ENCODE measurements at places on chromosomes 1 and 21.

- no peak for DNase-seq
These were observed 4.1 kb downstream of the C1orf21 start for GRCh38 chr1:184390889-184391288.

- no peak for DNase-seq
These were observed 70.6 kb downstream of the PTBP2 start for GRCh38 chr1:96792220-96792619.

- DNase-seq: no peak
These were observed 227.0 kb downstream of the PBX1 start for GRCh38 chr1:164785841-164786534.

DNA sequence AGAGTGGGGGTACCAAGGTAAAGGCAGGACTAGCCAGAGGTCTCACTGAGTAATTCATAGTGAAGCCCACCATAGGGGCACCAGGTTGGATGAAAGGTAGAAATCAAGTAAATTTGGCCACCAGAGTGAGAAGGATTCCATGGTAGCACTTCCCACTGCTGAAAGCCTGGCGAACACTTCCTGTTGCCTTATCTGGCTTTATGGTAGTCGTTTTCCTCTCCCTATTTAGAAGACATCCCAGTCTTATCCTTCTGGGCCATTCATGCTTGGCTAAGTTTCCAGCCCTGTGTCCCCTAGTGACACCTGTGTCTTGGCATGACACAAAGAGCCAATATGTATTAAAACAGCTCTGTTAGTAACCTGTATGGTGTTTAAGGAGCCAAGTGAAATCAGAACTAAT lies 74.3 kb upstream of the SIPA1L2 start:
- no peak for DNase-seq

GRCh38 chr21:37878946-37879660 lies 37.2 kb downstream of the KCNJ6 start:
- DNase-seq: peak; percentile 34

- DNase-seq: no peak
These were observed 14.0 kb downstream of the WNT3A start for GRCh38 chr1:228020686-228021354.

DNA sequence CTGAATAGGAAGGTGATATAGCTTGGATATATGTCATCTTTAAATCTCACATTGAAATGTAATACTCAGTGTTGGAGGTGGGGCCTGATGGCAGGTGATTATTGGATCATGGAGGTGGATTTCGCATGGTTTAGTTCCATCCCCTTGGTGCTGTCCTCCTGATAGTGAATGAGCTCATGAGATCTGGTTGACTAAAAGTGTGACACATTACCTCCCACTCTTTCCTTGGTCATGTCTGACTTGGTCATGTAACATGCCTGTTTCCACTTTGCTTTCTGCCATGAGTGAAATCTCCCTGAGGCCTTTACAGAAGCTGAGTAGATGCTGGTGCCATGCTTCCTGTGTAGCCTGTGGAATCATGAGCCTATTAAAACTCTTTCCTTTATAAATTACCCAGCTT lies 664.5 kb upstream of the NR5A2 start:
- DNase-seq: no peak

DNA sequence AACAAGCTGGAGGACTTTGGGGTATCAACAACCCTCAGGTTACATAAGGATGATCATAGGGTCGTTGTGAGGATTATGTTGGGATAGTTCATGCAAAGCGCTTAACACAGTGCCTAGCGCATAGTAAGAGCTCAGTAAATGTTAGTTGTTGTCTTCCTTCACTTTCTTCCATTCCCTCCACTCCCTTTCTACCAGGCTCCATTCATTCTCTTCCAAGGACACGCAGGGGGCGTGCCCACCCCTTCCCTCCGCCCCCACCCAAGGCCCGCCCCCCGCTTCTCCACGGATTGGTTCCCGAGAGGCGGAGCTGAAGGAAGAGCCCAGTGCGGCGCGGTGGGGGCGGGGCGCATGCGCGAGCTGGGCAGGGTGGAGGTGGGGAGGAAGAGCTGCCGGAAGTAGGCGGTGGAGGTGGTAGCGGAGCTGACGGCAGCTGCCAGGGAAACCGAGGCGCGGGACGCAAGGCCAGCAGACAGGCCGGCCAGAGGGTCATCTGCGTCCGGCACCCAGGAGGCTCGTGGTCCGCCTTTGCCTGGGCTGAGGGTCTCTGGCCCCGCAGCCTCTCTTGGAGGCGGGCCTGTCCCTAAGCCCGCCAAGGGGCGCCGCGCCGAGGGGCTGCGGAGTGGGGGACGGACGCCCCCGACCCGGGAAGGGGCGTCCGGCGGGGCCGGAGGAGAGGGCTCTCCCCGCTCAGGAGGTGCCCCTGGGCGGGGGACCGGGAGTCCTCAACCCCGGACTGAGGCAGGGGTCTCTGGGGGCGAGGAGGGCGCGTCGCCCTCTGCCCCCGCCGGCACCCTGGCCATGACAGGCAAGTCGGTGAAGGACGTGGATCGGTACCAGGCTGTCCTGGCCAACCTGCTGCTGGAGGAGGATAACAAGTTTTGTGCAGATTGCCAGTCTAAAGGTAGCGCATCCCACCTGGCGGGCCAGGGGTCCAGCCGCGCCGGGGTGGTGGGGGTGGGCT lies at the start of gene SMAP2:
TSS of gene SMAP2 (plus strand) at position 405 of the 961 bp plus-strand sequence. CDS start at position 799, 394 bp downstream.
- peak; percentile 94 for DNase-seq

- DNase-seq: no peak
These were observed 13.2 kb upstream of the CSF1 start for GRCh38 chr1:109897259-109897955.

DNA sequence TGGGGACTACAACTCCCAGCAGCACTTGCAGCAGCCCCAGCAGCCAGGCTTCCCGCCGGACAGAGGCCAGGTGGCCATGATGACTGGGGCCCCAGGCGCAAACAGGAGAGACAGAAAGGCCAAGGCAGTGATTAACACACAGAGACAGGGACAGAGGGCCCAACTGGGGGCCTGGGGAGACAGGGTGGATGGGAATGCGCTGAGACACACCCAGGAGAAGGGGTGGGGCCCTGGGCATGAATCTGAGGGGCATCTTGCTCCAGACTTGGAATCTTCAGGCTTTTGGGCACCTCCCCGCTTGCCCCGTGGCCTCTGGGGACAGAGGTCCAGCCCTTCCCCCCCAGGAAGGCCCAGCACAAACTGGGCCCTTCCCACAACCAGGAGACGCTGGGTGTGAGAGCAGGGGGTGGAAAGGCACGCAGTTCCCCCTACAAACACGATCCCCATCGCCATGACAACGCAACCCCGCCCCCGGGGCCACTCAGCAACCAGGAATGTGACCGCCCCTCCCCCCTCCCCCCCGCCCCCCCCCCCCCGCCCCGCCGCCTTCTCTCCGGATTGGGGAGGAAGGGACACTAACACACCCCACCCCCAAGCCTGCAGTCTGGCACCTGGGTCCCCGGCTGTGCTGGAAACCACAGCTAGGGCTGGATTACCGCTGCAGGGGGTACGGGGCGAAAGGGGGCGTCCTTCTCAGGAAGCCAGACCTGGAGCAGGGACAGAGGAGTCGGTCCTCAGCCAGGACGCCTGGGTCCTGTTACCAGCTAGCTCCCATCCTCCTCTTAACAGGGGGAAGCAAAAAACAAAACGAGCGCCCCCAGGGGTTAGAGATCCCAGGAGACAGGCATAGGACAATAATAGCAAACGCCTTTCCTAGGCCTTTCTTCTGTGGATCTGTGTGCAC lies 4.5 kb downstream of the HDGF start:
- peak; percentile 67 for DNase-seq

- no peak for DNase-seq
These were observed 783.1 kb downstream of the MRPL39 start for GRCh38 chr21:24824209-24824608.

GRCh38 chr1:168964478-168964877 lies 142.0 kb upstream of the ATP1B1 start:
- no peak for DNase-seq

DNA sequence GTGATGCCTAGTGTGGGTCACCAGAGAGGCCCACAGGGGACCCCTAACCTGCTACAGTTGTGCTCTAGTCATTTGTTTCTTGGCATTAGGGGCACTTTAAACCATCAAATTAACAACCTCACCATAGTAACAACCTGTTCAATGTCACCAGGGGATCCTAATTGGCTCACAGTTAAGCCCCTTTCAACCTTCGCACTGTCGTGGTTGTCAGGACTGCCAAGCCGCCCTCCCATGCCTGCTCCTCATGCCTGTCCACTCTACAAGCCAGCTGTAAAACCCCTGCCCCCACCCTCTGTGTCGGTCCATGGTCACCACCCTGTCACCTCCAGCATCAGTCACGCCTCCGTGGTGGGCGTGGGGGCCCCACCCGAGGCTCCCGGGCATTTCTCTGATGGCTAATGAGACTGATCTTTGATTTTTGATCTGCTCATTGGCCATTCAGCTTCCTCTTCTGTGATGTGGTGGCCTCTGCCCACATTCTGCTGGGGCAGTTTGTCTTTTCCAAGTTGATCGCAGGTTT lies 96.6 kb downstream of the WDR4 start:
- no peak for DNase-seq

GRCh38 chr1:241622669-241623068 lies 17.5 kb downstream of the CHML start:
- no peak for DNase-seq

- peak; percentile 55 for DNase-seq
These were observed 137.4 kb upstream of the USP25 start for GRCh38 chr21:15592271-15592860.

DNA sequence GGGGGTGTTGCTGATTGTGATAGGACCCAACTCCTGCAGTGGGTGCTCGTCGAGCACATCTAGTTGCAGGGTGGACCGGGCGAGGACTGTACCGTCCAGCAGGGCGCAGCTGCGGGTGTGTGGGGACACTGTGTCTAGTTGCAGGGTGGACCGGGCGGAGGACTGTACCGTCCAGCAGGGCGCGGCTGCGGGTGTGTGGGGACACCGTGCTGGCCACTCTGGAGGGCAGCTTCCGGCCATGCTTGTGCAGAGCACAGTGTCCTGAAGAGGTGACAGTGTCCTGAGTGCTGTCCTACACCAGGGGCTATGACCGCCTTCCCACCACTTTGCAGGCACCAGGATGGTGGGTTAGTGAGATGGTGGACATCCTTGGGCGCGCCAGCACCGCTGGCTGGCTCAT lies 4.6 kb upstream of the TRPM2 start:
- DNase-seq: no peak

DNA sequence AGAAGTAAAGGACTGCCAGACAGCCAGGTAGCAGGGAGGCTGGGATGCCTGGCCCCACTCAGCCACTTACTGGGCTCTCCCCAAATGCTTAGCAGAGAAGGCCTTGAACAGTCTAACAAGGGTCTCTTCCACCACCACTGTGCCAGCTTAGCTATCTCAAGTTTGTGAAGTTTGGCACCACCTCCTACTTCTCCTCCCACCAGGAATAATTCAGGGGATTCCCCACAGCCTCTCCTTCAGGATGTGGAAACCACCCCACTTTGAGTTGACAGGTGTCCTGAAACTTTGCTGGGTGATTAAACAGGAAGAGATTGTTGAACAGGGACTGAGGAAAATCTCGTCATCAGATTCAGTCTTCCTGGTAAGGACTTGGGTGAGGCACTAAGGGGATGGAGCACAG lies 59.4 kb upstream of the ATP1B1 start:
- DNase-seq: no peak

GRCh38 chr1:73736125-73736524 lies 461.9 kb downstream of the LRRIQ3 start:
- no peak for DNase-seq

DNA sequence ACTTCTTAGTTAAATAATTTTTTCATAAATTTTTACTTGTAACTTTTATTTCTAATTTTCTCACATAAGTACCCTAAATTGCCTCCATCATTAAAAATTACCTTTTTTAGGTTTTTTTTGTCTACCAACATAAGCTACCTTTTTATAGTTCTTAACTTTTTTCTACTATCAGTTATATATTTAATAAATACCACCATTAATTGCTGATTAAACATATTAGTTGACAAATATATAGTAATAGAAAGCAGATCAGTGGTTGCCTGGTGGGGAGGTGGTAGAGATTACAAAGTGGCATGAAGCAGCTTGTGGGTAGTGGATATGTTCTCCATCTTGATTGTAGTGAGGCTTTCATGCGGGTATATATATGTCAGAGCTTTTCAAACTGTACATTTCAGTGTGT lies 6.1 kb upstream of the SH3BP5L start:
- no peak for DNase-seq

DNA sequence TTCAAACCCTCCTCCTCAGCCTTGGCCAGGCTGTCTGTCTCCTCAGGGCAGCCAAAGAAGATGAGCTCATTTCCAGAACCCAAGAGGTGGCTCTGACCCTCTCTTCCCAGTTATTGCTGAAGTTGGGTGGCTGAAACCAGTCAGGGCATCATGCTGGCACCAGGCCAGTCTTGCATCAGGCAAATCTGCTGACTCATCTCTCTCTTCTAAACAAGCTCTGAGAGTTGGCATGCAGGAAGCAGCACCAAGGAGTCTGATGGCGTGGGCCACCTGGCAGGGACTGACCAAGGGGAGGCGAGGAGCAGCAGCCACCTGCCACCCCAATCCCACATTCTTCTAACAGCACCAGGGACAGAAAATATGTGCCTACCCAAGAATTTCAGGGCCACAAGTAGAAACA lies 104.8 kb upstream of the ATP1A1 start:
- peak; percentile 59 for DNase-seq

GRCh38 chr1:15948595-15949452 lies 27.1 kb downstream of the ZBTB17 start:
- DNase-seq: peak; percentile 36

DNA sequence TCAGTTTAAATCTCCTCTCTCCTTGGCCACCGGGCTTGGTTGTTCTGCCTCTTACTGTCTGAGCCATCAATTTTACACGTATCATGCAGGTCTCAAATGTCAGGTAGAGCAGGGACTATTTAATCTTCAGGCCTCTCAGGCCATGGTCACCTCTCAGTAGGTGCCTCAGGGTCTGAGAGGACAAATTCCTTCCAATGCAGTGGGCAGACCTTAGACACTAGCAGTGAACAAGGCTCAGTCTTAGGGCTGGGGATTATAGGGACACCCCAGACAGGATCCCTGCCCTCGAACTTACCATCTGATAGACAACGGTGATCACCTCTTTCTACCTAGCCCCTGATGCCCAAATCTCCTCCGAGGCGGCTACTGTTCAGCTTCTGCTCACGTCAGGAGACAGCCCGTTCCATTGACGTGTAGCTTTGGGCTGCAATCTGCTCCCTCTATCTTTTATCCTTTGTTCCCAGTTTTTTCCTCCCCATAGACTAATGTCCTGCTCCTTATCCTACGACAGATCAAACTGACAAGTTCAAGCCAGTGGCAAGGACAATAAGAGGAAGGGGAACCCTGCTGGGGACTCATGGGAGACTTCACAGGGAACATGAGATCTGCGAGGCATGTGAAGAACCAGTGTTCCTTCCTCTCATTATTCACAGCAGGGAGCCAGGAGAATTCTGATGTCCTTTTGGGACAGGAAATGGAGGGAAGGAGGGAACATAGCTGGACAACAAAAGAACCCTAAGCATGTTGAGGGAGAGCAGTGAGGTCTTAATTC lies 1.4 kb upstream of the MYOG start:
- DNase-seq: no peak

Data from hematopoietic multipotent progenitor cell treated with erythropoietin and hydrocortisone succinate and interleukin-3 and kit ligand, for 8 days (in vitro differentiated cells).